ENCODE measurements at places on chromosomes 12 and 14.

DNA sequence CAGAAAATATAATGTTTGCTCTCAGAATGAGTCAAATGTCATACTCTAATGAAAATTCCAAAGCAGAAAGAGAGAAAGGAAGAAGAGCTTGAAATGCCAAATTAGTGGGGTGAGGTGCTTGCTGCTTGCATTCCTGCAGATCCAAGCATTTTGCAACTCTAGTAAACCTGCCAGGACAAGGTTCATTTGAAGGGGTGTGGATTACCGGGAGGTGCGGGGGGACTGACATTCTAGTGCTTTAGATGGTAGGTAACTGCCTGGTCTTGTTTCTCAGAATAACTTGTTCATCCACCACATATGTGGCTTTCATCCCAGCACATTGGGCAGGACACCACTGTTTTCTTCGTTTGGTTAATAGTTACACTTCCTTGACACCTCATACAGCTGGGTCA, 144.4 kb downstream of the AKAP6 start:
- peak; percentile 36 for DNase-seq

GRCh38 chr14:96160076-96160912, 44.3 kb upstream of the BDKRB2 start:
- DNase-seq, result no peak

GRCh38 chr12:132444957-132445883, 44.7 kb upstream of the FBRSL1 start:
- DNase-seq, result no peak

GRCh38 chr12:7787574-7788293, 1.5 kb upstream of the NANOG start:
- no peak for DNase-seq

GRCh38 chr14:20711685-20712084, 23.1 kb downstream of the ANG start:
- DNase-seq, result no peak

DNA sequence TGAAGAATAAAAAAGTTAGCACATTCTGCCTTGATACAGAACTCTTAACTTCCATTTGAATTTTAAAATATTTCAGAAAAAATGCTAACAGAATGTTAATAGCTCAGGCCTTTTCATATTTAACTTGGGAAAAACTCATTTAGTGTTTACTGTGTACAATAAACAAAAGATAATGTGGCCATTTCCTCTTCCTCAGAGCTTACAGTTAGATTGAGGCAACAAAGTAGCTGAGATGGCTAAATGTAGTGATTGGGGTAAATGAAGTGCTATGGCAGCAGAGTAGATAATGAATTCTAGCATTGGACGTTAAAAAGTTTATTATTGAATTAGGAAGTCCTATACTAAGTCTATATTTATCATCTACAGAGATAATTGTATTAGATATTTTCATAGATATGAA, 12.7 kb downstream of the CPSF2 start:
- no peak for DNase-seq

All from hepatocyte (in vitro differentiated cells).